Thyroid gland (tissue), 4 donors: ENCODE measurements at places on chromosomes 12 and 14. TPM values are rescaled to one million over a fixed set of nuclear protein-coding genes. Genes with fewer than 3 reads are reported as not detected.

KRT79 gene
- not detected for total RNA-seq

TGFB3 gene
- total RNA-seq: 14.7 TPM

DNA sequence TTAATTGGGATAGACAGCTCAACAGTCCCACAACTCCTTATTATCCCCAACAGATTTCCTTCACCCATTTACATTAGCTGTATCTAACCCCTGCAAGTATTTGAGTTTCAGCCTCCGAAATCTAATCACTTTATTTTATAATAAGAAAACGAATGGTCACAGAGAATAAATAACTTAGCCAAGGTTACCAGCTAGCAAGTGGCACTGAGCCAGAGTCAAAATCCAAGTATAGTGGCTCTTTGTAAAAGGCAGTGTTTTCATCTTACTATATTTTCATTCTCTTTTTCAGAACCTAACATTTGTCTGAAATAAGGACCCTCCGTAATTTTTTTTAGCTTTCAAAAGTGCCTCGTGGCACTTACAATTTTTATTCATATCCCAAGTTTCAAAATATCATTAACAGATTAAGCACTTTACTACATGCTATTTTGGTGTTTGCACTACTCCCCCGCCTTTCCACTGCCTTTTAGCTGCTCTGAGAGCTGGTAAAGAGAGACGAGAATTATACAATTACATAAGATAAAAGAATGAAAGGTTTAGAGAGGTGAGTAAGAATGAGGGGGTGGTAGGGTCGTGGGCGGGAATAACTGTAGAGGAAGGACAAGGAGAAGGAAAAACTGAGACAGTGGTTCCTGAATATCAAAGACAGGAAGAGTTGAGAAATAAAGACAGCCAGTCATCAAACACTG lies 3.7 kb upstream of the USP15 start:
- no peak for DNase-seq

DNA sequence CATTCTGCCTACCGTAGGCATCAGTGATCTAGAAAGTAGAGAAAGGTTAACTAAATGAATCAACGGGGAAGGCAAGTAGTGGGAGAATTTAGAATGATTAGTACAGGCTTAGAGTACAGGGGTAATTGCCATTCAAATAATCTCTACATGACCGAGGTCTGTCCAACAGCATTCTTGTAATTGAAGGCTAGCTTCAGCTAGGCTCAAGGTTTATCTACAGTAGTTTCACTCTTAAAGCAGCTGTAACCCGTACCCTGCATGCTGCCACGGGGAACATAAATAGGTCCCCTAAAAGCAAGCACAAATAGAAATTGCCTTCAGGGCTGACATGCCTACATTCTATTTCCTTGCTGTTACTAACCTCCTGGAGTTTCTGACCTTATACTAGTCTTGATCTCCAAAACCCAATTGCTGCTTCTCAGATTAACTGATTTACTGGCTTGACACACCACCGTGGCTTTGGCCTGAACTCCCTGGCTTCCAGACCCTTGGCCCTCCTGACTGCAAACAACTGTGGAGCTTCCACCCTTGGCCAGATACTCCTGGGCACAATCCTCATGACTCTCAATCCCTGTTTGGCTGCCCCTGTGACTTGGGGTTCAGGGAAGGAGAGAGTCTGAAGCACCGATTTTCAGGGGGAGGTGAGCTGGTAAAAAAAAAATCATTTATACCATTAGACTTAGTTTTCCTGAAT lies 242.1 kb upstream of the FOXN3 start:
- no peak for DNase-seq

DNA sequence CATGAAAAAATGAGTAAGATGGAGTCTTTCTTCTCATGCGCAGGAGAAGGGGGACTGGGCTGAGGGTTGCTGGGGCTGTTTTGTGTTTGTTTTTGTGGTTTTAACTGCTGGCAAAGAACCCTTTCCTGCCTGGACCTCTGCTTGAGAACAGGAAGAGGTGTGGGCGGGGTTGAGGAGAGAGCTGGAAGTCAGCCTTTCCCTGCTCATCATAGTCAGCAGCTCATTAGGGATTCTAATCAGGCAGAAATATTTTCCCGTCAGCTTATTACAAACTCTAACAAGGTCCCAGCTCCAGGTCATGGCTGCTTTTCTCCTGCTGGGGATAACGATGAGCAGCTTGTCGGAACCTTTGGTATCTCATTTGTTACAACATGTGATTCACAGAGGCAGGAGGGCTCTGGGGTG lies 185.0 kb upstream of the NRXN3 start:
- DNase-seq: no peak

DNA sequence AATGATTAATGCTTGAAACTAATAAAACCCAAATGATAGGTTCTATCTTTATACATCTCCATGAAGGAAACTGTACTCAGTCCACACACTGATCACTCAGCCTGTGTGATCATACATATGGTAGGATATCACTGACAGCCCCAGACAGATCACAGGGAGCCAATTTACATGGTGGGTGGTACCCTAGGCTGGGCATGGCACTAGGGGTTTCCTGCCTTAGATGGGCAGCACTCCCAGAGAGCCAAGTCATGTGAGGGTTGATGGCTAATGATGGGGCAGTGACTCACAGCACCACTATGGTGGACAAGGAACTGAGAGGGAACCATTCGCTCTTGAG lies 89.6 kb upstream of the PTPRR start:
- DNase-seq: no peak

- no peak for DNase-seq
Observed at GRCh38 chr12:57027011-57027804, 10.9 kb upstream of the TAC3 start.

PPTC7 gene
- total RNA-seq: 28.9 TPM

DNA sequence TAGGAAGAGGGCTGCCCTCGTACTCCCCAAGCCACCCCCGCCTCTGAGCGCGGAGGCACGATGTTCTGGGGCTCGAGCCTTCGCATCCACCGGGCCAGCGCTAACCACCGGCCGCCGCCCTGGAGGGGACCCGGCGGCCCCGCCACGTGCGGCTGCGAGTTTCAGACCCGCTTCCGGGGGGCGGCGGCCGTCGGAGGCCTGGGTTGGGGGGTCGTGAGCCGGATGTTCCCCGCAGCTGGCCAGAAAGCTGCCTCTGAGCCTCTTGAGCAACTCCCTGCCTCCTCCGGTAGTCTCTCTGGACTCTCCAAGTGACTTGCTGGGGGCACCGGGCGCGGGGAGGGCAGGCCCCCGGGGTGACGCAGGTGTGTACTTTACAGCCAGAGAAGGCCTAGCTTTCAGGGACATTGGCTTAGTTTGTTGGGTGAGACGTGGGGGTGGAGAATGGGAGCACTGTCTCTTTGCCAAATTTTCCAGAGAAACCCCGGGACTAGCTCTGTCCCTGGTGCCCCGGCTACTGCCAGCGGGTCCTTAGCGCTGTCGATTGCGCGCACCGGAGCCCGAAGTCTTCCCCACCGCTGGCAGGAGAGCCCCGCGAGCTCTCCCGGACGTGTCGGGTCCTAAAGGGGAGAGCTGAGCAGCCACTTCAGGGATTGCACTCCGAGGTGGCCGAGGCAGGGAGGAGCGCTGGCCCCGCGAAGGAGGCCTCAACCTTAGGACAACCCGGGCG lies 15.6 kb downstream of the OTX2 start:
- DNase-seq: peak; percentile 9

DNA sequence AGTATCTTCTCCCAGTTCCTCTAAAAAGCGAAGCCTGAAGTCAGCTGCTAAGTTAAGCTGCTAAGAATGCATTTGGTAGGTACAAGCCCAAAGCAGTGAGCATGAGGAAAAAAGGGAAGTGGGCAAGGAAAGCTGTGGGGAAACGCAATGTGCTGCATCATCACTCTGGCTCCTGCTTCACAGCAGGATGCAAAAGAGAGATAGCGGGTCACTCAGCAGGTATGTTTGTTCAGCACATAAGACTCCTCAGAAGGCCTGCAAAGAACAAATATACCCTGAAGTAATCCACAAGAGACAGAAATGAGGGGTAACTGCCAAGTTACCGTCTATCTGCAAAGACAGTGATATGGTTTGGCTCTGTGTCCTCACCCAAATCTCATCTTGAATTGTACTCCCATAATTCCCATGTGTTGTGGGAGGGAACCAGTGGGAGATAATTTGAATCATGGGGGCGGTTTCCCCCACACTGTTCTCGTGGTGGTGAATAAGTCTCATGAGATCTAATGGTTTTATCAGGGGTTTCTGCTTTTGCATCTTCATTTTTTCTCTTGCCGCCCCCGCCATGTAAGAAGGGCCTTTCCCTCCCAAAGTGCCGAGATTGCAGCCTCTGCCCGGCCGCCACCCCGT lies 127.4 kb upstream of the EGLN3 start:
- no peak for DNase-seq
